ENCODE measurements at places on chromosomes 5 and 9.

GRCh38 chr5:169204788-169205400 lies 96.0 kb downstream of the SLIT3 start:
- no peak for DNase-seq

- no peak for DNase-seq
These were observed 114.7 kb upstream of the ADAMTS19 start for GRCh38 chr5:129345213-129345924.

DNA sequence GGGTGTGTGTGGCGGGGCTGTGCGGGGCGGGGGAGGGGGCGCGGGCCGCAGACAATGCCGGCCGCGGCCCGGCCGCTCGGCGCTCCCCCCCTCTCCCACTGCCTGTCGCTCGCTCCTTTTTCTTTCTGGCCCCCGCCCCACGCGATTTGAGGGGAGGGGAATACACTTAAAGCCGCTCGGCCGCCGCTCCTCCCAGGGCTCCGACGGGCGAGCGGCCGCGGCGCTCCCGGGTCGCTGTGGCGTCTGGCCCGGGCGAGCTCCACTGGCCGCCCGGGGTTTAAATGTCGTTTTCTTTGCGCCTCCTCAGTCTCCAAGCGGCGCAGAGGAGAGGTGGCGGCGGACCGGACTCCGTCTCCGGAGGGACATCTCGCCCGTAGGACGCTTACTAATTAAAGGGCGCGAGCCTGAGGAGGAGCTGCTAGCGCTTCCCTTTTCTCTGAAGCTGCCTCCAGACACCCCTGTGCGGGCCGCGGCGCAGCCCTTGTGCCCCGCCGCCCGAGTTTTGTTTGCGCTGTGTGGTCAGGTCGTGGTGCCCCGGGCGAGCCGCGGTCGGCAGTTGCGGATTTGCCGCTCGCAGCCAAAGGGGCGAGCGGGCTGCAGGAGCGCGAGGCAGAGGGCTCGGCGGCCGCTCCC lies 1.4 kb downstream of the ZSWIM6 start:
- DNase-seq = peak; percentile 49

GRCh38 chr9:75615284-75615683 lies 275.2 kb upstream of the PCSK5 start:
- DNase-seq = peak; percentile 34

DNA sequence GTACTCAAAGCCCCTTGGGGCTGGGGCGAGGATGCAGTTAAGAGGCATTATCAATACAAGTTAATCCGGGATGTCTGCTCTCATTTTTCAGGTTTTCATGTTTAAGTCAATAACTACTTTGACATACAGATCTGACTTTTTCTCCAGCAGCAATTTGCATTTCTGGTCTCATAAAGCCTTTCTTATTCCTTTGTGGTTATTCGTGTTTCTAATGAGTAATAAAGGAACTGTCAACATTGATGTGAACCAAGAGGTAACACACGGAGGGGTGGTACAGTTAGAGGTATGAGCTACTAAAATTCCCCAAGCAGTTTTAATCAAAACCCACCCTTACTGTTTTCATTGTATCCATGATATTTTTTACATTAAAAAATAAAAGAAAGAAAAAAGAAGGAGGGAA lies 138.0 kb upstream of the NFIB start:
- DNase-seq = no peak
